ENCODE measurements at places on chromosomes 2 and 18.

- DNase-seq: no peak
Measured at GRCh38 chr18:79533146-79533545, 137.4 kb downstream of the NFATC1 start.

- no peak for DNase-seq
Measured at GRCh38 chr18:55097456-55098170, 138.4 kb upstream of the CCDC68 start.

GRCh38 chr2:160407393-160408172 is 86.0 kb downstream of the RBMS1 start:
- DNase-seq: peak; percentile 38

GRCh38 chr2:96344011-96344410 is 8.4 kb downstream of the NCAPH start:
- DNase-seq: no peak

DNA sequence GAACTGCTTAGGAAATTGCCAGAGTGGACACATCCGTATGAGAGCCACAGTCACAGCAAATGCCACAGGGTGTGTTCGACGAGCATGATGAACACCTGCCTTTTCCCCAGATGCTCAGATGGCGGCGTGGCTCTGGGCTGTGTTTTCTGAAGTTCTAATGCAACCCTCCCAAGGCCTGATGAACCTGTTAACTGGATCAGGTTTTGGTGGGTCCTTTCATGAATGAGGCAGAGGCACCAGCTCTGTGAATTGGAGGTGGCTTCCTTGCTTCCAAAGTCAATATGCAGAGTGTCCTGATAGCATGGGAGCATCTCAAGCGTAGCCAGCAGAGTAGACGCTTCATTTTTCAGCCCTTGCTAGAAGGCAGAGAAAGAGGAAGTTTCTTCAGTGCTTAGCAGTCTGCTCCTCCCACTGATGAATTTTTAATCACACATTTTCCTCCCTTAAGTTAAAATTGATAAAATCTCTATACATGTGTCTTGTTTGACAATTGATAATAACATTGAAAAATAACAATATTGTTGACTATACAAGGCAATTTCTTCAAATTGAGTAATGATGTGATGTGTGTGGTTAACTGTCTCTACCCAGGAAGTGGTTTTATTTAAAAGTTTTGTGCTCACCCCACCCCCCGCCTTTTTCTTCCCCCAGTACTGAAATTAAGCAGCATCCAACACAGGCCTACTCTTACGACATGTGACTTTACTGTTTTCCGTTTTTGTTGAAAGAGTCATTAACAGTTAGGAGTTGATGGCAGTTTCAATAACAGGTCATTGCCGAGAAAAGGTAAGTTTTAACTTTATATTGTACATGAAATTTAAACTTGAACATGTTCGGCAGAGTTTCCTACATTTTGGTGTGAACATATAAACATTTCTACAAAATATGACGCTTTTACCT is at the start of gene ARHGAP15:
Gene ARHGAP15 (plus strand): TSS at position 739 of the 900 bp plus-strand sequence.
- no peak for DNase-seq

GRCh38 chr2:40554665-40555294 is 102.9 kb upstream of the SLC8A1 start:
- DNase-seq: peak; percentile 50

DNA sequence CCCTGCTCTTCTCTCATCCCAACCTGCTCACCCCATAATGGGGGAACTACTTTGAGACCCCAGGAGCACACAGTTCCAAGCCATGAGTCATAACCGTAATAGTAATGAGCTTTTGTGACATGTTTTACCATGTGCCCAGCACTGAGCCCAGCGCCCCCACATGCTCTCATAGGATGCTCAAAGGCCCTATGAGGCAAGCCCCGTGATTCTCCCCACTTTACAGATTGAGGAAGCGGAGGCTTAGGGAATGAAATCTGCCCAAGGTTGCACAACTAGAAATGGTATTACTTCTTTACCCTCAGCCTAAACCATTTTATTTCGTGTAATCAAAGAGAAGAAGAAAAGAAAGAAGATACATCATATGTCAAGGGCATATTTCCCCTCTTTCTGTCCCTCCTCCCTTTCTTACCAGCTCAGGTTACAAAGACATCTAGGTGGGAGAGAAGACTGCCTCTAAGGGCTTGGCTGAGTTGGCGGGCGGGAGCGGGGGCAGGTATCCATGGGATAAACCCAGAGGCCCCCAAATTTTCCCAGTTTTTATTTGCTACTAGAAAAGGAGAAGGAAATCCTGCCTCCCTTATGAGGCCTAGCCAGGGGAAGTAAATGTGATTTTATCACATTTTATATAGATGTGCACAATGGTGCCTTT is 24.2 kb downstream of the BCL11A start:
- DNase-seq: no peak

- no peak for DNase-seq
Measured at GRCh38 chr2:154130821-154131220, 259.1 kb downstream of the GALNT13 start.

GRCh38 chr2:176579608-176580007 is 310.4 kb downstream of the MTX2 start:
- no peak for DNase-seq

DNA sequence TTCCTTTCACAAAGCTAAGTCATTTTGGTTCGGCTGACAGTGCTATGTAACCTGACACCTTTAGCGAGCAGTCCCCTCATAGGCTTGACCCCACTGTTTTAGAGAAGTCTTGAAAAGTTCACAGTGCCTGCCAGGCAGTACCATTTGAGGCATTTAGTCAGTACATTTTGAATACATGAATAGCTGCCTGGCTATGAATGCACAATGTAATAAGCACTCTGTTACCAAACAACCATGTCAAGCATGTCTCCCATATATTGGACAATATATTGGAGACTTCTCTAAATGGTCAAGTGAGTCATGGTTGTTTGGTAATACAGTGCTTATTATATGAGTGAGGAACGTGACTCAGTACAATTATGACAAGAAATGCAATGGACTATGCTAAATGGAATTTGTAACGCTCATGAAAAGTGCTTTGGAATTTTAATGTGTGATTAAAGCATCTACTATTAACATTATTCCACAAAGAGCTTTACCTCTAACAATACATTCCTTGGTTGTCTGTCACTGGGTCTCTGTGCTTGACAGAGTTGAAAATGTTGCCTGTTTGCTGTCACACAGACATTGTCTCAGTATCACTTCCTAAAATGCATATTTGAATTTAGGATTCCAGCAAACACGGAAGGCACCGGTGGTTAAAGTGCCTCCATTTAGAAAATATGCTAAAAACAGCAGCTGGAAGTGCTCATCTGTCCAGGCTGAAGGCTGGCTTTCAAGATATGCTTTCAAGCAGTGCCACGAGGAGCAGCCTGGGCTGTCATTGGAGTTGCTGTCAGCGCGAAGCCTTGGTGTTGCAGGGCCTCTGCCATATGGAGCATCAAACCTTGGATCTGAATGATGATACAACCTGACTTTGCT is 458.6 kb downstream of the FBXO15 start:
- DNase-seq: no peak

DNA sequence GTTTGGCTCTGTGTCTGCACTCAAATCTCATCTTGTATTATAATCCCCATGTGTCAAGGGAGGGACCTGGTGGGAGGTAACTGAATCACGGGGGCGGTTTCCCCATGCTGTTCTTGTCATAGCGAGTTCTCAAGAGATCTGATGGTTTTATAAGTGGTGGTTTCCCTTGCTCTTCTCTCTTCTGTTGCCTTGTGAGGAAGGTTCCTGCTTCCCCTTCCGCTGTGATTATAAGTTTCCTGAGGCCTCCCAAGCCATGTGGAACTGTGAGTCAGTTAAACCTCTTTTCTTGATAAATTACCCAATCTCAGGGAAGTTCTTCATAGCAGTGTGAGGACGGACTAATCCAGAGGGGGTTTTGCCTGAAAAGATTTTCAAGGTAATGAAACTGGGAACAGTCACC is 245.4 kb downstream of the GALR1 start:
- no peak for DNase-seq

DNA sequence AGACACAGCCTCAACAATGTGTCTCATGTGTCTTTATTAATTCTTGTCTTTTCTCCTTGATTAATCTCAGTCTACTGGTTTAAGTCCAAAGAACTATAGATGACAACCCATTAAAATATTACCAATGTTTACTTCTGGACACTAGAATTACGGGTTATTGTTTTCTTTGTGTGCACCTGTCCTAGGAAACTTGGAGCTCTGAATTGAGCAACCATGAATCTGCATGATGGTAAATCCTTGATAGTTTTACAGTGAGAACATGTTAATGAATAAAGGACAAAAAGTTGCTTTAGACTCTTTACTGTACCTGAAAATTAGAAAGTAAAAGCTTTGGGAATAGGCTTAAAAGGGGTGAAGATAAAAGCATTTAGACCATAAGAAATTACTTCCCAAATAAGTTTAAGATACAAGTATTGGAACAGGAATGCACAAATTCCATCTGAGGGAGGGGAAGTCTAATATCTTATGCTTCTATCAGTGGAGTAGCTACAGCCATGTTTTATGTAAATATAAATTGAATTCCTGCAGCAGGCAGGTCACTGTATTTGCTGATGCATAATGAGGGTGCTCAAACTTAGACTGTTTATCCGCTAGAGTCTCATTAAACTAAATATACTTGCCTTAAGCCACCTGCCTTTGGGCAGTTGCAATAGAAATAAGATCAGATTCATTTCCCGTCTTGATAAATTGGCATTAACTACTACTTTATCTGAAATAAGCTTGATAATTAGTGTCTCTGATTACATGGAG is 603.7 kb upstream of the GCFC2 start:
- DNase-seq: no peak

- DNase-seq: peak; percentile 82
Measured at GRCh38 chr18:52339891-52340371, at the start of gene DCC. Gene DCC, plus strand, starts transcription at chr18:52340197. Its CDS starts 591 bp downstream, at chr18:52340788.

GRCh38 chr2:110153416-110153815 is 37.8 kb upstream of the MALL start:
- no peak for DNase-seq

- DNase-seq: no peak
Measured at GRCh38 chr2:24019729-24020128, 9.8 kb downstream of the MFSD2B start.

- no peak for DNase-seq
Measured at GRCh38 chr2:98028931-98029717, 33.4 kb upstream of the TMEM131 start.

DNA sequence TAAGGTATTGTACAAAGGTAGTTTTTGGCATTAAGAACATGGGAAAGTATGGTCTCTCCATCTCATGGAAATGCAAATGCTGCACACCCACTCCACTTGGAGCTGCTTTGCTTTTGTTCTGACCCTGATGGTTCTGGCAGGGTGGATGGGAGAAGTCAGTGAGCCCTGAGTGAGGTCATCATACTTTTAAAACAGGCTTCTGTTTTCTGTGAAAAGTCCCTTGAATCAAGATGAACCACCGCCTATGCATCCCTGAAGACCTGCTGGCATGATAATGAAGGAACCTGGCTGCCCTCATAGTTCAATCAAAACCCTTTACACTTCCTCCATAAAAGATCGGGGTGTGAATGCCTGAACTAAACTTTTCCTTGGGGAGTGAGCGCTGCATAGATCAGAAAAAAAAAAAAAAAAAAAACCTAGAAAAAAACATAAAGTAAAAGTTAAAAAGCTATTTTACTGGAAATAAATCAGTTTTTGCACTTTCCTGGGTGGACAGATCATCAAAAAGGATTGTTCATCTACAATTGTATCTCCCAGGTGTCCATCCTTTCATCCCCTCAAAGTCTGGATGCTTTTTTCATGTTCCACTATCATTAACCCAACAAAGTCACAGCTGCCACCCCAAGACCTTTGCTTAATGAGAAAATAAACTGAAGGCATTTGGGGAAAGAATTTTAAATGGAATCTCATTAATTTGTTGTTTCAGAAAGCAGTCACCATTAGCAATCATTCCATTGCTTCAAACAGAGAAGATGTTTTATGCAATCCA is 728.1 kb upstream of the DDX18 start:
- no peak for DNase-seq

DNA sequence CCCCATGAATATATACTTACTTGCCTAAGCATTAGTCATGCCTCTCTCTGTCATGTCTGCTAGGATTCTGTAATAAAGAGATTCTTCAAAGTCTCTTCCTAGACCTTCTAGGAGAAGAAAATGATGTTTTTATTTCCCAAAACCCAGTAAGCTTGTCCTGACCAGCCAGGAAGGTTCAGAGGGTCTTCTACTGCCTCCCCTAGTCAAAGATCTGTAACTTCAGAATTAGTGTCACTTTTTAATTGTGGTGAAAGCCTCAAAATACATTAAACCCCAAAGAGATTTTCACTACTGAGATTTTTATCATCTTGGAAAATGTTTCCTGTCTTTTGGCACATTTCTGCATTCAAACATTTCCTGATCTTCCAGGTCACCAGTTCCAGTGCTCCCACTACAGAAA is 232.9 kb upstream of the STK17B start:
- no peak for DNase-seq

DNA sequence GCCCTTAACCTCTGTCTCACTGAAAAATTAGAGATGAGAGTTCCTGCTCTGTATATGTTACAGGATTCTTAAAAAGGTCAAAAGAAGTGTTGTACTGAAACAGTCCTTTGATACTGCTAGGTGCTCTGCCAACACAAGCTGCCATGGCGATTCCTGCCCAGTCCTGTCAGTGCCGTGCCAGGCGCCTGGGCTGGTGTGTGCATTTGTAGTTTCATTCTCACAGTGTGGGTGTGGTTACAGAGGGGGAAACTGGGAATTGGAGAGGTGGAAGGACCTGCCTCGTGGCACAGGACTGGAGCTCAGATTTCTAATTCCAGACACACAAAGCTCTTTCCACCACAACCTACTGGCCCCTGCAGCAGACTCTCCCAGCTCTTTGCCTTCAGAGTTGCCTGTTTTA is 122.3 kb upstream of the RAB6C start:
- DNase-seq: no peak

DNA sequence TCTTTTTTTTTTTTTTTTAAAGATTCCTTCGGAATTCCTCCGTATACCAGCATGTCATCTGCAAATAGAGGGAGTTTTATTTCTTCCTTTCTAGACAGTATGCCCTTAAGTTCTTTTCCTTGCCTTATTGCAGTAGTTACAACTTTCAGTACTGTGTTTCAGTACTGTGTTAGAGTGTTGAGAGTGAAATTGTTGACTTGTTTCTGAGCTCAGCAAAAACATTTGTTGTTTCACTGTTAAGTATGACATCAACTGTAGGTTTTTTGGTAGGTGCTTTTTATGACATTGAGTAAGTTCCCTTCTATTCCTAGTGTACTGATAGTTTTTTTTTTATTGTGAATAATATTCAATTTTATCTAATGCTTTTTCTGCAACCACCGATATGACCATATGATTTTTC is 43.9 kb downstream of the ACVR2A start:
- DNase-seq: no peak

- no peak for DNase-seq
Measured at GRCh38 chr2:234974501-234975385, 22.9 kb downstream of the SH3BP4 start.

DNA sequence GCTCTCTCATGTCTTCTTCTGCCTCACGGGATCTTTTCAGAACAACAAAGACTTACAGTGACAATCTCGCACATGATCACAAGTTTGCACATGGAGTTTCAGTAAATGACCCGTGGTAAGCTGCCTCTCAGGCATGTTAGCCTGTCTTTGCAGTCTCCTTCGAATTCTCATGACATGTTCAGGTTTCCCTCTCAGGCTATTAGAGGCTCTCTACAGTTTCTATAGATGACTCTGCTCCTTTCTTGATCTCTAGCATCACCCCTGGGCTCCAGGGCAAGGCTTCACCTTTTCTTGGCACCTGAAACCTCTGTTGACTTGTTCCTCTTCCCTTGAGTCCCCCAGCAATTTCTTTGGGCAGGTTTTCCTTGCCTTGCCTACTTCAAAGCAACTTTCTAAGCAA is 23.0 kb downstream of the MPP4 start:
- no peak for DNase-seq
